ENCODE measurements at places on chromosomes 1 and 21. TPM values are rescaled to one million over a fixed set of nuclear protein-coding genes. Genes with fewer than 3 reads are reported as not detected.
A peak's percentile ranks its signal among the peaks of the same experiment; 100 is the strongest.

The RNF115 gene
- 7.4 TPM for total RNA-seq

DNA sequence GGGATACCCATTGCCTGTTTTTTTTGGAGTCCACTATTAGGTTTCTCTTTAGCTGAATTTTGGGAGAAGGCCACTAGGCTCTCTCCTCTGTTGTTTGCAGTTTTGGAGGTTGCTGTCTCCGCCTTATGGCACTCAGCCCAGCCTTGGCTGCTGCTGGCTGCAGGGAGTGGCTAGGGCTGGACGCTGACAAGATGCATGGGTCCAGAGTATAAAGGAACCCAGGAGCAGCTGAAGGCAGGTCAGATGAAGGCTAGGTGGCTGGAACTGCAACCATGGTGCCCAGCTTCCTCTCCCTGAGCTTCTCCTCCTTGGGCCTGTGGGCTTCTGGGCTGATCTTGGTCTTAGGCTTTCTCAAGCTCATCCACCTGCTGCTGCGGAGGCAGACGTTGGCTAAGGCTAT, at the start of gene CYP4B1:
CYP4B1 (plus strand) TSS at position 237 of the 400 bp plus-strand sequence; CDS start at position 273, 36 bp downstream.
- no peak for DNase-seq

- no peak for DNase-seq
Observed at GRCh38 chr1:31839662-31840343, 24.0 kb upstream of the SPOCD1 start.

- peak; percentile 20 for DNase-seq
Observed at GRCh38 chr1:55572878-55573734, 357.9 kb upstream of the USP24 start.

DNA sequence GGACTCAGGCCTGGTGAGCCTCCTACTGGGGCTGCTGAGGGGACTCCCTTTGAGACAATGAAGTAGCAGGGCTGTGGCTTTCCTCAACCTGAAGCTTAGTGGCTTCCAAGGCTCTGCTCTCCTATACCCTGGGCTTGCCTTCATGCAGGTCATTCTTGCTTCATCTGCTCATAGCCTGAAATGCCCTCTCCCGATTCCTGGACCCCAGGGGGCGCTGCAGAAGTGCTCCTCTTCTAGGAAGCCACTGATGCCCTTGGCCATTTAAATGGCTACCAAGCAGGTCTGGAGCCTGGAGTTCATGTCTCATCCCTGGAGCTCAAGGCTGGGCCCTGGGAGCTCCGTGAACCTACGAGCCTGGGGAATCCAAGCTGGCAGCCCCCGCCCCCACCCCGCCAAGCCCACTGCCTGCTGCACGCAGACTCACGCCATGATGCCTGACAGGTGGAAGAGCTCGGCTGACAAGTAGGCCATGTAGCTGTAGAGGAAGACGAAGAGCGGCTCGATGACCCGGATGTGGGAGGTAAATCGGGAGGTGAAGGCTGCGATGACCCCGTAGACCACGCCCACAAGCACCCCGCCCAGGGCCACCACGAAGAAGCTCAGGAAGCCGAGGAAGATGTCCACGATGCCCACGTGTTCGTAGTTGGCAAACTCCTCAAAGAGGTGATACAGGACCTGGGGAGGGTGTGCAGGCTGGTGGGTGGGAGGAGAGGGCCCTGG, 45.7 kb downstream of the SLC9A1 start:
- no peak for DNase-seq

- DNase-seq = no peak
Observed at GRCh38 chr1:64515427-64515826, 45.5 kb downstream of the CACHD1 start.

- no peak for DNase-seq
Observed at GRCh38 chr1:184210862-184211261, 159.3 kb downstream of the TSEN15 start.

GRCh38 chr1:240217403-240217802, 125.7 kb downstream of the FMN2 start:
- DNase-seq = no peak

- no peak for DNase-seq
Observed at GRCh38 chr1:93990010-93990409, 80.8 kb upstream of the GCLM start.

The KRTAP12-2 gene
- total RNA-seq = not detected

The DNAH14 gene
- 13.9 TPM for total RNA-seq

The ERI3 gene
- 69.5 TPM for total RNA-seq

The IRF6 gene
- total RNA-seq = 160 TPM

DNA sequence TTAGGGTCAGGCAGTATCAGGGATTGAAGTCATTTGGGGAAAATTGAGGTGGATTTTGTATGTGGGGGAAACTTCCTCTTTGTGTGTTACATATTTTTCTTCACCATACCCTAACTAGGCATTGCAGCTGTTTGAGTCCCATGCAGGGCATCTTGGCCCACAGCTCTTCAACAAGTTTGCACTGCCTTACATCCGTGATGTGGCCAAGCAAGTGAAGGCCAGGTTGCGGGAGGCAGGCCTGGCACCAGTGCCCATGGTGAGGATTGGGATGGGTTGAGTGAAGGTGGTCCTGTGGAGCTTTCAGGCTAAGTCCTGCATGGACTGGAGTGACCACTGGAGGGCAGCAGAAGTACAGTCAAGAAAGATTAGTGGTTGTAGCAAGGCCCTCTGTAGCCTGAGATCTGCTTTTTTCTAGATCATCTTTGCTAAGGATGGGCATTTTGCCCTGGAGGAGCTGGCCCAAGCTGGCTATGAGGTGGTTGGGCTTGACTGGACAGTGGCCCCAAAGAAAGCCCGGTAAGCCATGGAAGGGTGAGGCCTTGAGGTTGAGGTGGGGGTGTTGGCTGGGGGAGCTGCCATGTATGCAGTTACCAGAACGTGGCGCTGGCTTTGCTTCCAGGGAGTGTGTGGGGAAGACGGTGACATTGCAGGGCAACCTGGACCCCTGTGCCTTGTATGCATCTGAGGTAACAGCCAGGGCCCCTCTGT, 2.4 kb downstream of the UROD start:
- peak; percentile 8 for DNase-seq

The BARHL2 gene
- not detected for total RNA-seq

- DNase-seq = no peak
Observed at GRCh38 chr21:35780983-35781382, 279.3 kb downstream of the SETD4 start.

GRCh38 chr1:99638853-99639252, 7.1 kb upstream of the PALMD start:
- DNase-seq = no peak

The SYTL1 gene
- total RNA-seq = 42.3 TPM

All from foreskin keratinocyte (primary cell).